ENCODE measurements at places on chromosomes 4 and X.

DNA sequence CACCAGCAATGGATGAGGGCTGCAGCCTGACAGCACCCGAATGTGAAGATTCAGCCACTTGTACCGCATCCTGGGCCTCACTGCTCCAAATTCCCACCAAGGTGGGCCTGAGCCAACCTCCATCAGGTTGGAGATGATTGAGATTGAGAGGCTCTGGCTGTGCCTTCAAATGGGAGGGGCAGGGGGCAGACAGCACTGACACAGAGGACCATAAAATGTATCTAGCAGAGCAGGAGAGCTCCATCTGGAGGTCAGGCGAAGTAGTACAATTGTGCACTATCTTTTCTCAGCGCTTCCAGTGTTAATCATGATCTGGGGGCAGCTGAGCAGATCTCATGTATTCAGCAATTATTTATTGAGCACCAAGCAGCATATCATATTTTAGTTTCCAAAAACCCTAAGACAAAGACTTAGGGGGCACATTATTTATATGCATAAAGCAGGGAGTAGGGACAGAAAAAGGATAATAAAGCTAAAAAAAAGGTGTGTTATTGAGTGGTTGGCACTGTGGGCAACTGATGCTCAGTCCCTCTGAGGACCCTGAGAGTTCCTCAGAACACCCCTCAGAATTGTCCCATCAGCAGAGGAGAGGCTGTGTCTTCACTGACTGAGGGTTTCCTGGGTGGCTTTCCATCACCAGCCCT, 31.6 kb upstream of the C1QTNF7 start:
- DNase-seq, result peak; percentile 51

- DNase-seq, result peak; percentile 5
These were observed 618 bp downstream of the RBBP7 start for GRCh38 chrX:16869393-16870094.

GRCh38 chr4:56026596-56026995, 77.9 kb downstream of the CEP135 start:
- peak; percentile 29 for DNase-seq

DNA sequence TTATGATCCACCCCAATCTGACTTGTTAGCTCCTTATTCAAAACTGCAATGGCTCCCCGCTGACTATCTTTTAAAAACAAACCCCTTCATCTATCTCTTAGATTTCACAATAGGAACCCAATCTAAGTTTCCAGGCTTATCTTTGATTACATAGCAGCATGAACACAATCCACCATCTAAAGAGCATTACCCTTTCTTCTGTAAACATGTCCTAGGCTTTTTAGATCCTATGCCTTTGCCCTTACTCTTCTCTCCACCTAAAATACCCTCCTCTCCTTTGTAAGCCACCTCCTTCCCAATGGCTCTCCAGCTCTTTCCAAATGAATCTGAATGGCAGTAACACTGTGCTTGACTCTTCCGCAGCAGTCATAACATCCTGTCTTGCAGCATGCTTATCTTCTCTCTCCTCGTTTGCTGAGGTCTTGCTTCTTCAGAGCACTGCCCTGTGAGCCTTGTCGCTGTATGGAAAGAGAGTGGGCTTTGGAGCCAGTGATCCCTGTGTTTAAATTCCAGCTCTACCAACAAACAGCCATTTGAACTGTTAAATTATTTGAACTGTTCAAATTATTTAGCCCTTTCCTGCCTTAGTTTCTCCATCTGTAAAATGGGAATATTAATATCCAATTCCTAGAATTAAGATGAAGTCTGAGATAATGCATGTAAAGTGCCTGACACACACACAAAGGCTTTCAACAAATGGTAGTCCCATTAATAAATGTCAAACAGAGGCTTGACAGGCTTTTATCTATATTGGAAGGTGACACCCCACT, 16.2 kb upstream of the TSPAN5 start:
- no peak for DNase-seq

GRCh38 chr4:105060628-105061027, 86.0 kb upstream of the TET2 start:
- DNase-seq, result peak; percentile 83

DNA sequence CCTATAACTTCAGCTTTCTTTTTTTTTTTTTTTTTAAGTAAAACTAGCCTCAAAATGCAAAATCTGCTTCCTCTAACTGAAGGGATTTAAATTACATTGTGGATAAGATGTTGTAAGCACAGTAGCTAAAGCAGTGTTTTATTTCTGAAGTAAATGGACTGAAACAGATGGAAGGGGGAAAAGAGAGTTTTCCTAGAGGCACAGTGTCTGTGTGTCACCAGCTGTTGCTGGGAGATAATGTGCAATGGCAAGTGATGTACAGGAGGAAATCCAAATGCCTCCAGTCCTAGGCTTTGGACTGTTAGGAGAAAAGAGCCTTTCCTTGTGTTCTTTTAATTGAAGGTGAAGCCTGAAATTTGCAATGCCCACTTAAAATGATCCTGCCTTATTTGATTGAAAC, 672.1 kb downstream of the GRXCR1 start:
- no peak for DNase-seq

DNA sequence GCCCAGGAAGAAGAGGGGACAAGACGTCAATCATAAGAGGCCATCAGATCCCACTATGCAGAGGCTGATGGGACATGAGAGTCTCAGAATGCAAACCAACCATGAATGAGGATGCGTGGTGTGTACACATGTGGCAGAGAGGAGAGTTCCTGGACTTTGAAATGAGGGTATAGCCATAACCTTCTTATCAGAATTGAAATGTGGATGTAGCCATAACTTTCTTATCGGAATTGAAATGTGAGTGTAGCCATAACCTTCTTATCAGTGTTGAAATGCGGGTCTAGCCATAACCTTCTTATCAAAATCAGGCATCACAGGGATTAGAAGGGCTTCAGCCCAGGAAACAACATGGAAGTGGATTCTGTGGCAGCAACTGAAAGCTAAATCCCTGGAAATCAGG, 415.5 kb upstream of the FAT1 start:
- no peak for DNase-seq

DNA sequence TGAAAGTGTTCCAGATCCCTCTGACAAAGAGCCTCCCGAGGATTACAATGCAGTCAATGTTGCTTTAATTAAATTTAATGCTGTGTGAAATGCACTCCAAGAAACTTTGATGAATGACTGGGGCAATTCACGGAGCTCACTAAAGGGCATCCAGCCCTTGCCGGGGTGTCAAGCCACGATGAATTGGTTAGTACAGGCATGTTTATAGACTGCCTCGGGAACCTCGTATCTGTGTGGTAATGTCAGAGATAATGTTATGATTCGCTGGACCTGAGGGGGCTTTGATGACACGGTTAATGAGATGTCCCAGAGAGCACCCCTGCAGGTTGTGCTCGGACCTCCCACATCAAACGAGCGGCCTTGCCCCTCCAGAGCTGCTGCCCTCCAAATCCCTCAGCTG, 428.8 kb downstream of the NKX6-1 start:
- DNase-seq, result no peak

DNA sequence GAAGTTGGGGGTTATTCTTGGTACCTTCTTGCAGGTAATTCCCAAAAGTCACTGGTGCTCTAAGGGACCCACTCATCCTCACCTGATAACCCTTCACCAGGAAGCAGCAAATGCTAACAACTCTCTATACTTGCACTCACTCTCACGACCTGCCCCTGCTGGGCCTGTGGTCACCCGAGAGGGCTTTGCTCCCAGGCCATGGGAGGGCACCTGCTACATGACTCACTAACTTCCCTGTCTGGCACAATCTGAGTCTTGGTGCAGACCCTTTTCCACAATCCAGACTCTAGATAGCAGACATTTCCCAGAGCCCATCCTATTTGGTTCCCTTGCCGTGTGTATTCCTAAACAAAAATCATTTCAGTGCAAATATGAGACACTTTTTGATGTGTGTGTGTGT, 403.8 kb upstream of the FAT1 start:
- DNase-seq, result no peak

DNA sequence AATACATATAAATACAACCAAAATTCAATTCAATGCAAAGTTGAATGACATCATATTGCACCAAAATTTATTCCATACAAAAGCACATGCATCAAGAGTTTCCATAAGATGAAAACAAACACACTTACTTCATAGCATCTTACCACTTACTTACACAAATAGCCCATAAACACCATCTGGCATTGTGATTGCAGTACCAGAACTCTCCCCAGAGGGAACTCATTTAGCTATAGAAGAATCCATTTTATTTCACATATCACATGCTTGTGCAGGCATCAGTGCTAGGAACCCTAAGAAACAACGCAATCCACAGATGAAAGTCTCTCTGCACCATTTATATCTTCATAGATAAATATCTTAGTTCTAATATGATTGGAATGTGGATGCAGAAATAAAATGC, 77.9 kb downstream of the SLC7A11 start:
- no peak for DNase-seq

GRCh38 chr4:17033025-17033767, 134.8 kb upstream of the LDB2 start:
- no peak for DNase-seq

- no peak for DNase-seq
These were observed 99.6 kb upstream of the PPP2R3B start for GRCh38 chrX:486325-486724.

- no peak for DNase-seq
These were observed 53.6 kb upstream of the RAB40AL start for GRCh38 chrX:102883491-102883890.

DNA sequence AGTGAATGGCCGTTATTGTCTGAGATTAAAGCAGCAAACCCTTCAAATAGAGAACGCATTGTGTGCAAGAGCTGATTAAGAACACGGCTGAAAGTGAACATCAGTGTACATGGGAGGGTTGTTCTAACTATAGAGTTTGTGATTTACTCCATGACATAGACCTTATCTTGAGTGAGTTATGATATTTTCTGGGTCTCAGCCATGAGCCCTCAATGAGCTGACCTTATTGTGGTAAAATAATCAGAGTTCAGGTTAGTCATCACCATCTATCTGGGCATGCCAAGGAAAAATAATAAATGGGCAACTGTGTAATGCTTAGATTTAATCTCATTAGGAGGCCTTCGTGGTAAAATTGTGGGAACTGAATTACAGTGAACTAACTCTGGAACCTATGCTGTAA, 33.2 kb upstream of the CLDN24 start:
- DNase-seq, result peak; percentile 67

DNA sequence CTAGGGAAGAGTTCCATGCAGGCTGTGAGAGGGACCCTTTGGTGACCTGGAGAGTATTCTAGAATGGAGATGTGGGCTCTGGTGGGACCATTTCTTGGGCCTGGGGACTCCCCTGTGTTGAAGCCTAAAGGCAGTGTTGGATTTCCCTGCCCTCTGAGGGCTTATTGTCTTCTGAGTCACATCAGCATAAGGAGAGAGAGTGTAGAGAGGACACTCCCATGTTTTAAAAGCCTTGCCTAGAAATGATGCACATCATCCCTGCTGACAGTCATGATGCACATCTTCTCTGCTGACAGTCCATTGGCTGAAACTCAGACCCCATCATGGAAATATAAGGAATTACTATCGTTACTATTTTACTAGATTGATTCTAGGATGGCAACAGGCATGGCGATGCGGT, 51.9 kb downstream of the FAM114A1 start:
- DNase-seq, result no peak

GRCh38 chrX:134407065-134407376, 52.9 kb upstream of the HPRT1 start:
- no peak for DNase-seq

- peak; percentile 88 for DNase-seq
These were observed 208.8 kb downstream of the OR13H1 start for GRCh38 chrX:131752493-131753198.

- DNase-seq, result peak; percentile 30
These were observed 1.1 kb downstream of the NFXL1 start for GRCh38 chr4:47913330-47913729.

- DNase-seq, result no peak
These were observed 290.0 kb downstream of the SLC7A11 start for GRCh38 chr4:137952116-137952515.

DNA sequence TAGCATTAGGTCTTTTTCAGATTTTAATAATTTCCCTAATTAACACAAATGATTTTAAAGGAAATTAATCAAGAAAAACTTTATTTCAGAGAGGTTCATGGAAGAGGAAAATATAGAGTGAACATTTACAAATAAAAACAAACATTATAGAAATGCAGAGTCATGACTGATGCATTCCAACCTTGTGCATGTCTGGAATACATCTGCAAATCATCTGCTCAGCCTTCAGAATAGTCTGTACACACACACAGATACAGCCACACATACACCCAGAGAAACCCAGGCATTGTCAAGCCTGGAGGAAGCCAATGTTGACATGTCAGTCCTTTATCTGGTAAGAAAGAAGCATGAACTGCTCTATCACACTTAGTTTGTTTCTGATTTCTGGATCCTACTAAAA, 61.3 kb upstream of the NFKB1 start:
- DNase-seq, result peak; percentile 49

DNA sequence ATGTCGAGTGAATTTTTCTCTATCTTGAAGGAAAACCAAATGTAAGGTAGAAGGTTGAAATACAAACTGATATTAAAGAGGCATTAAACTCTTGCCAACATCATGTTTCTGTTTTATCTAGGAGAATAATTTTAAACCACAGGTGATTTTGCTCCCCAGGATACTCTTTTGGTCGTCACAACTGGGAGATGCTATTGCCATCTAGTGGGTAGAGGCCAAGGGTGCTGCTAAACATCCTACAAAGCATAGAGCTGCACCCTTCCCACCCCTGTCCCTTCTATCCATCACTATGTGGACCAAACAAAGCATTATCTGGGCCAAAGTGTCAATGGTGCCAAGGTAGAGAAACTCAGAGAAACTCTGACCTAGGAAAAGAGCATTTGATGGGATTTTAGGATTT, 154.6 kb upstream of the MAGEB2 start:
- peak; percentile 1 for DNase-seq

- no peak for DNase-seq
These were observed 284.8 kb upstream of the PPARGC1A start for GRCh38 chr4:24174602-24175001.

DNA sequence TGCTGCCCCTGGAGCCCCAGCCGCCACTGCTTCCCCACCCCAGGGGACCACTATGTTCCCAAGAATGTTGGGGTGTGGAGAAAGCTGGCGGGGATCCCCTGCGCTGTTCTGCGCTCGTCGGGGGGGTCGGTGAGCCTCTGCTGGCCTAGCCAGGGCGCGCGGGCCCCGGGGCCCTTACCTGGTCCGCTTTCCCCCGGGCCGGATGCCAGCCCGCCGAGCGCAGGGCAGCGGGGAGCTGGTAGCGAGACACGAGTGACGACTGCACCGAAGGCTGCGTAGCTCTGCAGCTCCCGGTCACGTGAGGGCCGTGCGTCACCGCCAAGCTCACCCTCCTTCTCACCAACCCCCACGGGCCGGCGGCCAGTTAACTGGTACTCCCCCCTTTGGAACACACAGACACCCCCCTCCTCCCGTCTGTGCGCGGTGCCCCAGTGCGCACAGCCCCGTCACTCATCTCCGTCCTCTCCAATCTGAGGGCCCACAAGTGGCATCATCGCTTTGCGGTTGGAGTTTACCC, at the start of gene BEX1:
TSS of gene BEX1 (minus strand) at position 254 of the 517 bp plus-strand sequence. CDS start 897 bp downstream, outside the sequence.
- DNase-seq, result peak; percentile 3
